ENCODE measurements at places on chromosomes 1 and 21. TPM values are rescaled to one million over a fixed set of nuclear protein-coding genes. Genes with fewer than 3 reads are reported as not detected.

DNA sequence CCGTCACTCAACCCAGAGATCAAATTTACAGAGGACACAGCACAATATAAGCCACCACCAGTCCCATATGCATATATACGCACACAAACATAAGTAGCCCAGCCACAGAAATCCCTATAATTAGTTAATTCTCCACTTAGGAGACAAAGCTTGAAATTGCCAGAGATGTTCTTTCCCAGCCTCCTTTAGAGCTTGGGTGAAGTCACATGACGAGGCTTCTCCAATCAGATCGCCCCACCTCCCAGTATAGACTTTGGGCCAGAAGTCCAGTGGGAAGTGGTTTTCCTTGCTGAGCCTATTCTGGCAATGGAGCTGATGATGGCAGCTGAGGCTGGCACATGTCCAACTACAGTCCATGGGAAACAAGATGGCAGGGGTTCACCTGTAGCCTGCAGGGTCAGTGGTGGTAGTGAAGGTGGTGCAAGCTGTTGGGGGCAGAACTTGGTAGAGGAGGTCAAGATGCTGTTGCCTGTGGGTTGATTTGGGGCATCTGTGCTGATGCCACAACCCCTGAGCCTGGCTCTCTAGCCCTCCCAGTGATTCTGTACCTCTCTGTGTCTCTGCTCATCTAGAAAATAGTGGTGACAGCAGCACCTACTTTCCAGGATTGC, 535.9 kb downstream of the MATN1 start:
- no peaks in the 10 kb centered on the region for H3K36me3 ChIP-seq
- H3K27me3 ChIP-seq: no peaks in the 10 kb centered on the region
- H3K27ac ChIP-seq: no peak overlapping the region
- DNase-seq: no peak

DNA sequence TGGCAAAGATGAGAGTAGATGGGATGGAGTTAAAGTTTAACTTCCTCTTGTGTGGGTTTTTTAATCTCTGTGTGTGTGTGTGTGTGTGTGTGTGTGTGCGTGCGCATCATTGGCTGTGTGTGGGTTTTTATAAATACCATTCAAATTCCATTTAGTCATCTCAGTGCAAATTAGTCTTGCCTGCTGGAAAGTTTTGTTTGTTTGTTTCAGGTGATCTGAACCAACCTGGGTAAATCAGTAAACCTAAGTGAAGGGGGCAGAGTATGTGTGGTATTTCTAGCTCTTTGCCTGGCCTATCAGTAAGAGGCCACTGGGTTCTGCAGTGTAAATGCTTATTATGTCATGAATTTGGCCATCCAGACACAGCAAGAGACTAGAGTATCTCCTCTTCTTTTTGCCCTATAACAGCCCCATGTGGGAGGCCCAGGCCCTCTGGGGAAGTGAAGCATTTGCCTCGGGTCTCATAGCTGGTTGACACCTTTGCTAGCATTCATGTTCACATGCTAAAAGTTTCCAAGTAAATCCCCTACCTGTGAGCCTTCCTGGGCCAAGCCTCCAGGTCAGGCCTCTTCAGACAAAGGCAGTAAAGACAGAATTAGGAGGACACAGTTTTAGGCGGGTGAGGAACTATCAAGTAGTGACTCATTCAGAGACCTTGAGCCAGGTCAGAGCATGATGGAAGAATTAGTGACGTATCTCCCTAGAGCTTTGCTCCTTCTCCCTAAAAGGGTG, 14.7 kb downstream of the INTS3 start:
- peaks cover 49% of the 10 kb centered on the region for H3K36me3 ChIP-seq
- H3K4me1 ChIP-seq: peaks cover 24% of the 10 kb centered on the region
- no peak for DNase-seq
- H3K27me3 ChIP-seq: peaks cover 2% of the 10 kb centered on the region
- H3K27ac ChIP-seq: no peak overlapping the region
- H3K4me3 ChIP-seq: no peak overlapping the region

GRCh38 chr1:57489358-57490036, 65.6 kb upstream of the DAB1 start:
- no peak for DNase-seq
- no peaks in the 10 kb centered on the region for H3K36me3 ChIP-seq
- no peaks in the 10 kb centered on the region for H3K4me1 ChIP-seq
- no peaks in the 10 kb centered on the region for H3K27me3 ChIP-seq
- H3K27ac ChIP-seq: no peak overlapping the region

DNA sequence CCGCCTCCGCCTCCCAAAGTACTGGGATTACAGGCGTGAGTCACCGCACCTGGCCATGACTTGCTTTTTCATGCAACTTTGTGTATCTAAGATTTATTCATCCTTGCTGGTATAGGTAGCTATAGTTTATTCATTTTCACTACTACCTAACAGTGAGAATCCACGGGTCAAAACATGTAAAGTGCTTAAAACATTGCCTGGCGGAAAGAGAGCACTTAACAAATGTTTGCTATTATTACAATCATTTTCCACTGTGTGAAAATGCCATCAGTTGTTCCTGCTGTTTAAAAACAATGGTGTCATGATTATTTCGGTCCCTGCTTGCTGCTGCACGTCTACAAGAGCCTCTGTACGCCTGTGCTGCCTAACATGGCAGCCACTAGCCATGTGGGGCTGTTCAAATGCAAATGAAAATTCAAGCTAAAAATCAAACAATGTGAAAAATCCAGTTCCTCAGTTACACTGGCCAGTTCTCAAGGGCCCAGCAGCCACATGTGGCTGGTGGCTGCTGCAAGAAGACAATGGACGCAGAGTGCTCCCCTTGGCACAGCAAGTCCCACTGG, 65.1 kb downstream of the CLSTN1 start:
- H3K4me3 ChIP-seq: no peak overlapping the region
- no peaks in the 10 kb centered on the region for H3K27me3 ChIP-seq
- no peak for DNase-seq
- H3K36me3 ChIP-seq: peaks cover 50% of the 10 kb centered on the region
- no peak overlapping the region for H3K27ac ChIP-seq

- H3K27me3 ChIP-seq: no peaks in the 10 kb centered on the region
- DNase-seq: no peak
- no peaks in the 10 kb centered on the region for H3K4me1 ChIP-seq
- no peak overlapping the region for H3K27ac ChIP-seq
- H3K4me3 ChIP-seq: peak overlapping the region; percentile 72
- no peaks in the 10 kb centered on the region for H3K36me3 ChIP-seq
Observed at GRCh38 chr1:12167493-12168429, 970 bp downstream of the TNFRSF1B start.

DNA sequence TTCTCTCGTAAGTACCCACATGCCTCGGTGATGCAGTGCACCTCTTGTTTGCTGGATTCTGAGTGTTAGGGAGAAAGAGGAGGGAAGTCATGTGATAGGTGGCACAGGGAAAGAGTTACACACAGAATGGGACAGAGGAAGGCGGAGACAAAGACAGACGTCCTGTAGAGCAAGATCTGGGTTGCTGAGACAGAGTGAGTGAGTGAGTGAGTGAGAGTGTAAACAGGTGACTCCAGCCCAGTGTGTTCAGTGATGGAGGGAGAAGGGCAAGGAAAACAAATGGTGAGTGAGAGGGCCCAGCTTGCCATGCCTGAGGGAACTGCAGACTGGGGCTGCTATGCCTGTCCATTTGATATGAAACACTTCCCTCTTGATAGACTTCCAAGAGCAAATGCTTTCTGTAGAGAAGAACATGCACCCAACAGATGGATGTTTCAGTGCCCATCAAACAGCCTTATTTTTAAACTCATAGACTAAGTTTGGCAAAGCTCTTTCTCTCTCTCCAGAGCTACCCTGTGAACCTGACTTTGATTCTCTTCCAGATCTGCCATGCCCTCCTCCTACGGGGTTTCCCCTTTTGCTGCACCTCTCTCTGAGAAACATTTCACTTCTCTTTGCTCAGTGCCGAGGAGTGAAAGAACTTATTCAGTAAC, 209.9 kb upstream of the COA6 start:
- DNase-seq: no peak
- H3K27ac ChIP-seq: no peak overlapping the region
- H3K4me3 ChIP-seq: no peak overlapping the region
- no peaks in the 10 kb centered on the region for H3K36me3 ChIP-seq

The RPS6KC1 gene
- total RNA-seq: 16.9 TPM

The LENEP gene
- 2.8 TPM for total RNA-seq

GRCh38 chr1:218374401-218375353, 29.5 kb downstream of the TGFB2 start:
- DNase-seq: no peak
- H3K36me3 ChIP-seq: no peaks in the 10 kb centered on the region
- no peaks in the 10 kb centered on the region for H3K27me3 ChIP-seq
- no peak overlapping the region for H3K4me3 ChIP-seq
- no peak overlapping the region for H3K27ac ChIP-seq
- H3K4me1 ChIP-seq: no peaks in the 10 kb centered on the region

DNA sequence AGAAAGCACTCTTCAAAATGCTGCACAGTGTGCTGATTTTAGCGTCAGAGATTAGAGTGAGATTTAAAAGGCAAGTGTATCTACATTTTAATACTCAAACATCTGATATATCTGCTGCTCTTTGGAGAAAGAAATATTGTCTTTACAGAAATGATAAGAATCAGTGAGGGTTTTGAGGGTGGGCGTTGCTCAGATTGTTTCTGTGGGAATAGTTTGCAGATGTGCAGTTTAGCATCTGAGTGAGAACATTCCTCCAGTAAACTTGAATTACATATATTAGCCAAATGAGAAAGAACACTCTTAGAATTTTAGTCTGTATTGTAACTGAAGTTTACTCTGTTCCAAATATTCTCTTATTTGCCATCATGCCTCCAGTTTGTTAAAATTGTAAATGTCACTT, 549.2 kb downstream of the NEGR1 start:
- H3K27me3 ChIP-seq: no peaks in the 10 kb centered on the region
- H3K27ac ChIP-seq: no peak overlapping the region
- no peak for DNase-seq
- no peaks in the 10 kb centered on the region for H3K36me3 ChIP-seq
- H3K4me1 ChIP-seq: peaks cover 3% of the 10 kb centered on the region
- H3K4me3 ChIP-seq: no peak overlapping the region

DNA sequence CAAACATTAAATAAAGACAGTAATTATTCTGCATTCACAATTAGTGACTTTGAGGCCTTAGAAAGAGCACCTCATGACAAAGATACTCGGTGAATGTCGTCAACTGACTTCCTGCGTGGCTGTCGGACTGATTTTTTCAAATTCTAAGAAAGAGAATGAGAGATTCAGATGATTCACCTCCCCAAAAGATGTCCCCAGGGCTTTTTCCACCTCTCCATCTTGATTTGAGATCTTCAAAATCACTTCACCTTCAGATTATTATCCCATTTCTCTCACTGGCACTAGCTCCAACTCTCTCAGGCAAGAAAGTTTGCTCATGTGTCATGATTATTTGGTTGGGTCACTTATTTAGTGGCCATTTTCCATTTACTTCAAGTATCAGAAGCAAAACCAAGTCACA, 5.0 kb upstream of the EDEM3 start:
- DNase-seq: no peak
- no peak overlapping the region for H3K27ac ChIP-seq
- H3K4me1 ChIP-seq: no peaks in the 10 kb centered on the region
- H3K4me3 ChIP-seq: no peak overlapping the region
- no peaks in the 10 kb centered on the region for H3K27me3 ChIP-seq
- no peaks in the 10 kb centered on the region for H3K36me3 ChIP-seq

DNA sequence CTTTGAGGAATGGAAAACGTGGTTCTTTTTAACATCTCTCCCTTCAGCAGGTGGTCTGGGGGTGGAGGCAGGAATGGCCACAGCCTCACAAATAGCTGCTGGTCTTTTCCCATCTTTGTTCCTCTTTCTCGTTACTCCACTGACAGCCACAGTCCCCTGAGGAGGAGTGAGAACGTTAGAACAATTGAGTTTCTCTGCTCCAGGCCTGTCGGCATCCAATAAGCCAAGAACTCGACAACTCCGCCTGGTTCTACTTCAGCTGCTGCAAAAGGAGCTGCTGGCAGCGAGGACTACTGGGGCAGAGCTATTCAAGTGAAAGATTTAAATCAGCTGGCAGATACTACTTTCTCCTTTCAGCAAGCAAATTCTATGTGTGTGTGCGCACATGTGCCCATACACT, 169.5 kb upstream of the GALNT2 start:
- H3K4me1 ChIP-seq: no peaks in the 10 kb centered on the region
- no peak overlapping the region for H3K27ac ChIP-seq
- H3K36me3 ChIP-seq: no peaks in the 10 kb centered on the region
- no peak overlapping the region for H3K4me3 ChIP-seq
- DNase-seq: no peak

DNA sequence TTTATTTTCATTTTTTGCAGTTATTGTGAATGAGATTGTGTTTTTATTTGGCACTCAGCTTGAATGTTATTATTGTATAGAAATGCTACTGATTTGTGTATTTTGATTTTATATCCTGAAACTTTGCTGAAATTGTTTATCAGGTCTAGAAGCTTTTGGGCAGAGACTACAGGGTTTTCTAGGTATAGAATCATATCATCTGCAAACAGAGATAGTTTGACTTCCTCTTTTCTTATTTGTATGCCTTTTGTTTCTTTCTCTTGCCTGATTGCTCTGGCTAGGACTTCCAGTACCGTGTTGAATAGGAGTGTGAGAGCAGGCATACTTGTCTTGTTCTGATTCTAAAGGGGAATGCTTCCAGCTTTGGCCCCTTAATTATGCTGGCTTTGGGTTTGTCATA, 27.3 kb downstream of the ZNF691 start:
- no peaks in the 10 kb centered on the region for H3K36me3 ChIP-seq
- no peaks in the 10 kb centered on the region for H3K27me3 ChIP-seq
- H3K4me1 ChIP-seq: peaks cover 2% of the 10 kb centered on the region
- no peak overlapping the region for H3K27ac ChIP-seq
- no peak for DNase-seq
- no peak overlapping the region for H3K4me3 ChIP-seq
